MM.1S (cell line): ENCODE measurements at places on chromosomes 4 and X.

- no peak overlapping the region for H3K27ac ChIP-seq
- no peaks in the 10 kb centered on the region; the same call in 1 of the 2 replicates for H3K36me3 ChIP-seq
- no peaks in the 10 kb centered on the region for H3K27me3 ChIP-seq
These were observed 21.3 kb downstream of the HERC5 start for GRCh38 chr4:88478247-88478646.

GRCh38 chr4:6340446-6341015 is 70.9 kb downstream of the WFS1 start:
- DNase-seq = no peak
- H3K27ac ChIP-seq = no peak overlapping the region
- H3K27me3 ChIP-seq = peaks cover 91% of the 10 kb centered on the region
- no peaks in the 10 kb centered on the region for H3K36me3 ChIP-seq

DNA sequence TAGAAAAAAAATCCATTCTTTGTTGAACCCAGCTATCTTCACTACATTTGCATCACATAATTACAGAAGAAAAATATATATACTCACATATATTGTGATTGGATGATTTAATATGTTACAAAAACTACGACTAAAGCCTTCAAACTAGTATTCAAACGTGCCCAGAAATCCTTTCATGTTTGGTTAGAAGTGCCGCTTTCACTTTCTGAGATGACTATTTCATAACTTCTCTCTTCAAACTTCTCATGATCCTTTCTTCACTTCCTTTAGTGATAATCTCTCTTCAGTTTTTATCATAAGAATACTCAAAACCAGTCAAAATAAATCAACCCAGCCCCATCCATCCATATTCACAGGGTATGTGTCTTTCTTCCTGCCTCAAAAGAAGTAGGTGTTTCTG is 50.8 kb upstream of the NAF1 start:
- H3K4me3 ChIP-seq = no peak overlapping the region
- no peak for DNase-seq
- no peaks in the 10 kb centered on the region for H3K27me3 ChIP-seq
- H3K36me3 ChIP-seq = no peaks in the 10 kb centered on the region

DNA sequence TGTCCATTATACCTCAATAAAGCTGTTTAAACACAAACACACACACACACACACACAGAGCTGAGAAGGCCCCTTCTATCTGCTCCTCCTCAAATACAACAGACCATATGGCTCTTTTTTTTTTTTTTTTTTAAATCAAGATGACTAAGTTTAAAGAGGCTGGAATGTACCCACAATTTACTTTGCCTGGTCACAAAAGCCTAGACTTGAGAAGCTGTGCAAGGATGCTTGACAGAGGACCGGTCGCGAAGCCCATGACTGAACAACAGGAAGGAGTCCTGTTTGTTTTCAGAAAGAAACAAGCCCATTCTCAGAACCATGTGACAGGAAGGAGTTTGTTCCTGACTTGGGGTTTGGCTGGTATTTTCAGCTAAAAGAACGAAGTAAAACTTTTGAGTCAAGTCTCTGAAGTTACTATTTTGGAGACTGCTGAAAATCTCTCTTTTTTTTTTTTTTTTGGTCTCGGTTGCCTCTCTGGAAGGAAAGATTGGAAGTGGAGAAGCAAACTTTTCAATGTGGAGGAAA is 650.9 kb upstream of the TENM3 start:
- H3K4me1 ChIP-seq = no peaks in the 10 kb centered on the region
- DNase-seq = peak; percentile 13
- H3K27ac ChIP-seq = no peak overlapping the region
- no peaks in the 10 kb centered on the region for H3K36me3 ChIP-seq

DNA sequence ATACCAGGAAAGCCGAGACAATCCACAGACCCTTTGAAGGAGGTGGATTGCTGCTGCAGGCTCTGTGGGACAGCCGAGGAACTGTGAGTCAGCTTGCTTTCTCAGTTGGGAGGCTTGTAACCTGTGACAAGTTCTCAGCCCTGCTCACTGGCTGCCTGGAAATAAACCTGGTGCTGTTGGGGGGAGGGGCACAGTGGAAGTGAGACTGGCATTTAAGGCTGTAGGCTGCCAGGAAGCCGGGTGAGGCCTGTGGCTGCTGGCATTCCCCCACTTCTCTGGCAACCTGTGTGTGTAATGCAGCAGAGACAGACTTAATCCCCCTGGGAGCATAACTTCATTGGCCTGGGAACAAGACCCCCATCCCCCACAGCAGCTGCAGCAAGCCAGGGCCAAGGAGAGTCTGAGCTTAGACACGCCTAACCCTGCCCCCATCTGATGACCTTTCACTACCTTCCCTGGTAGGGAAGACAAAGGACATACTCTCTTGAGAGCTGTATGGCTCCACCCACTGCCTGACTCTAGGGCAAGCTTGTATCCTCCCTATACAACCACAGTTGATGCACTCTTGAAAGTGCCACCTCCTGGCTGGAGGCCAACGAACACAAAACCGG is 64.1 kb downstream of the ALPK1 start:
- H3K4me3 ChIP-seq = no peak overlapping the region
- peak; percentile 78 for DNase-seq
- H3K36me3 ChIP-seq = no peaks in the 10 kb centered on the region
- H3K4me1 ChIP-seq = no peaks in the 10 kb centered on the region
- H3K27me3 ChIP-seq = no peaks in the 10 kb centered on the region

DNA sequence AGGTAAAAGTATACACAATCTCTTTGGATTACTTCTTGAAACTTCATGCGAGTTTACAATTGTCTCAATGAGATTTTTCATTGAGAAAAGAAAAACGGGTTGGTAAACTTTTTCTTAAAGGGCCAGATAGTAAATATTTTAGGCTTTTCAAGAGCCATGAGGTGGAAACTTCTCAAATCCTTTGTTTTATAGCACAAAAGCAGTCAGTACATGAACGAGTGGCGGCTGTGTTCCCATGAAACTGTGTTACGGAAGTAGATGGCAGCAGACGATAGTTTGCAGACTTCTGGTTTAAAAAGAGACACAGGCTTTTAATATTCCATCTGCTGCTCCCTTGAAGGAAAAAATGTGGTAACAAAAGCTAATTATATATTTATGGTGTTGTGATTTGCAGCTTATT is 332.0 kb downstream of the TENM3 start:
- no peak overlapping the region for H3K4me3 ChIP-seq
- H3K36me3 ChIP-seq = no peaks in the 10 kb centered on the region
- H3K4me1 ChIP-seq = no peaks in the 10 kb centered on the region
- DNase-seq = no peak
- H3K27ac ChIP-seq = no peak overlapping the region

GRCh38 chr4:181524499-181524898 is 718.7 kb upstream of the TENM3 start:
- H3K27ac ChIP-seq = no peak overlapping the region
- H3K27me3 ChIP-seq = no peaks in the 10 kb centered on the region
- H3K4me1 ChIP-seq = no peaks in the 10 kb centered on the region
- DNase-seq = no peak

- peaks cover 12% of the 10 kb centered on the region for H3K4me1 ChIP-seq
- no peaks in the 10 kb centered on the region for H3K36me3 ChIP-seq
- DNase-seq = no peak
- H3K27me3 ChIP-seq = no peaks in the 10 kb centered on the region
- H3K4me3 ChIP-seq = no peak overlapping the region
- no peak overlapping the region for H3K27ac ChIP-seq
These were observed 18.0 kb downstream of the TBC1D9 start for GRCh38 chr4:140738139-140738538.

DNA sequence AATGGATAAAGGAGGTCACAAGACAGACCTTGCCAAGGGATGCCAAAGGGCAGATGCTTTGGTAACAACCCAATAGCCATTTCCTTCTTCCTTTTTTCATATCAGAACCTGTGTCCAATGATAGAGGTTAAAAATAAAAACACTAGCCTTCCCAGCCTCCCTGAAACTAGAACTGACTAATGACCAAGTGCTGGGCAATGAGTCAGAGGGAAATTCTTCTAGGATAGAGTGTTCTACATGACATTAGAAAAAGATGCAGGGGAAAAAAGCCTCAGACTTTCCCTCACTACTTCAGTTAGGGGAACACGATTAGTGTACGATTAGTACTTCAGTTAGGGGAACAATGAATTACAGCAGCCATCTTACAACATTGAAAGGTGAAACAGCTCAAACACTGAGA is 29.3 kb upstream of the FAM47C start:
- no peaks in the 10 kb centered on the region for H3K36me3 ChIP-seq
- H3K27ac ChIP-seq = no peak overlapping the region
- no peaks in the 10 kb centered on the region for H3K27me3 ChIP-seq
- no peak for DNase-seq

DNA sequence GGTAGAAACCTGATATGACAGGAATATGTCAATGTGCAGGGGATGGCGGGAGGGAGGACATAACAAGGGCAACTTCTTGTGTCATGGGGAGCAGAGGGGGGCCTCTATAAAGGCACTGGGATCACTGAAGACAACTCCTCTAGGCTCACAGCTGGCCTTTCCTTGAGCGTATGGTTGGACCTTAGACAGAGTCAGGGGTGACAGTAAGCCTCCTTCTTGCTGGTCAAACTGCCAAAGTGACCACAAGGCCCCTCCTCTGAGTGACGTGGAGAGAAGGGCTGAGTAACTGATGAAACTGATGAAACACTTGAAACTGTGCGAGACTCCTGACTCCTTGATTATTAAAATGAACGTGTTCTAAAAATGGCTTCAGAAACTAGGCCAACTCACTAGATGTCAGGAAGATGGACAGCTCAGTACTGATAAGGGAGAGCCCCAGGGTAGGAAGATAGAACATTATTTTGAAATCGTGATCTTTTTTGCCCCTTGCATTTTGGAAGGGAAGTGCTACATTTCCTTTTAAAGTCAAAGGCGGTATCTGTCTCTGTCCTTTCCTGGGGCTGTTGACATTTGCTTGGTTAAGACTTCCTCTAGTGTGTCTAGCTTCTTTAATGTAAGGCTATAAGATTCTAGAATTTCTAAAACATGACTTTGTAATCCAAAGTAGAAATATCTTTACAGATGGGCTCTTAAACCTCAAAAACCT is 1.6 kb downstream of the RAB33A start:
- H3K36me3 ChIP-seq = no peaks in the 10 kb centered on the region
- H3K27ac ChIP-seq = peak overlapping the region; percentile 84
- H3K4me1 ChIP-seq = peaks cover 49% of the 10 kb centered on the region
- H3K27me3 ChIP-seq = no peaks in the 10 kb centered on the region
- H3K4me3 ChIP-seq = peak overlapping the region; percentile 33; the same call in 1 of the 2 replicates
- DNase-seq = peak; percentile 67

GRCh38 chr4:25578432-25578831 is 77.2 kb upstream of the SLC34A2 start:
- no peaks in the 10 kb centered on the region for H3K27me3 ChIP-seq
- H3K4me1 ChIP-seq = no peaks in the 10 kb centered on the region
- H3K36me3 ChIP-seq = no peaks in the 10 kb centered on the region
- H3K27ac ChIP-seq = no peak overlapping the region
- H3K4me3 ChIP-seq = no peak overlapping the region

DNA sequence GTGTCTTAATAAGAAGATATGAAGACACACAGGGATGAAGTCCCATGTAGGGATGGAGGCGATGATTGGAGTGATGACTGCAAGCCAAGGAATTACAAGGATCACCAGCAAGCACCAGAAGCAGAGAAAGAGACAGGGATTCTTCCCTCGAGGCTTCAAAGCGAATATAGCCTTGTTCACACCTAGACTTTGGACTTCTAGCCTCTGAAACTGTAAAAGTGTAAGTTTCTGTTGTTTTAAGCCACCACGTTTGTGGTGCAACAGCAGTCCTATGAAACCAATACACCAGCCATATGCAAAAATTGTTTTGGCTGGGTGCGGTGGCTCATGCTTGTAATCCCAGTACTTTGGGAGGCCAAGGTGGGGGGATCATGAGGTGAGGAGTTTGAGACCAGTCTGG is 9.8 kb upstream of the PDS5A start:
- H3K27ac ChIP-seq = no peak overlapping the region
- no peaks in the 10 kb centered on the region for H3K4me1 ChIP-seq
- DNase-seq = no peak
- H3K36me3 ChIP-seq = no peaks in the 10 kb centered on the region
- no peak overlapping the region for H3K4me3 ChIP-seq
- H3K27me3 ChIP-seq = no peaks in the 10 kb centered on the region

- H3K4me1 ChIP-seq = 0 out of 2 replicates have a peak, but pooled peaks cover 2% of the 10 kb centered on the region
- H3K36me3 ChIP-seq = no peaks in the 10 kb centered on the region
These were observed 3.1 kb downstream of the SCML1 start for GRCh38 chrX:17740137-17741122.

GRCh38 chrX:103681443-103681842 is 5.1 kb downstream of the MORF4L2 start:
- no peak for DNase-seq
- no peak overlapping the region for H3K27ac ChIP-seq
- H3K27me3 ChIP-seq = no peaks in the 10 kb centered on the region
- no peak overlapping the region for H3K4me3 ChIP-seq
- peaks cover 3% of the 10 kb centered on the region; the same call in 1 of the 2 replicates for H3K4me1 ChIP-seq
- peaks cover 8% of the 10 kb centered on the region; the same call in 1 of the 2 replicates for H3K36me3 ChIP-seq

DNA sequence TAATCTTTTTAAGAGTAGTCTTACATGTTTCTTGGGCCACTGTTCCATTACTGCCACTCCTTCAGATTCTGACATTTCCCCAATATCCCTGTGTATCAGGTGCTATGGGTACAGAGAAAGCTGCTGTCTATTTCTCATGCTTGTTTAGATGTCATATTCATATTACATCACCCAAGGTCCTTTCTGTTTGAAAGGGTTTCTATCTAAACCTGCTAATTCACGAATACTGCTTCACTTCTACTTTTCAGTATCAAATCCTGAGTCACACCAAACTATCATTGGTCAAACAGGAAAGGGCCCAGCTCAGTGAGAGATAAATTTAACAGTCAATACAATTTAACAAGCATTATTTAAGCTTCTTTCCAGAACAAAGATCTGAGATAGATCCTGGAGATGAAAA is 241.4 kb downstream of the UGT8 start:
- no peak overlapping the region for H3K27ac ChIP-seq
- no peaks in the 10 kb centered on the region for H3K27me3 ChIP-seq
- no peaks in the 10 kb centered on the region for H3K36me3 ChIP-seq
- no peak overlapping the region for H3K4me3 ChIP-seq
- no peak for DNase-seq
- no peaks in the 10 kb centered on the region for H3K4me1 ChIP-seq

DNA sequence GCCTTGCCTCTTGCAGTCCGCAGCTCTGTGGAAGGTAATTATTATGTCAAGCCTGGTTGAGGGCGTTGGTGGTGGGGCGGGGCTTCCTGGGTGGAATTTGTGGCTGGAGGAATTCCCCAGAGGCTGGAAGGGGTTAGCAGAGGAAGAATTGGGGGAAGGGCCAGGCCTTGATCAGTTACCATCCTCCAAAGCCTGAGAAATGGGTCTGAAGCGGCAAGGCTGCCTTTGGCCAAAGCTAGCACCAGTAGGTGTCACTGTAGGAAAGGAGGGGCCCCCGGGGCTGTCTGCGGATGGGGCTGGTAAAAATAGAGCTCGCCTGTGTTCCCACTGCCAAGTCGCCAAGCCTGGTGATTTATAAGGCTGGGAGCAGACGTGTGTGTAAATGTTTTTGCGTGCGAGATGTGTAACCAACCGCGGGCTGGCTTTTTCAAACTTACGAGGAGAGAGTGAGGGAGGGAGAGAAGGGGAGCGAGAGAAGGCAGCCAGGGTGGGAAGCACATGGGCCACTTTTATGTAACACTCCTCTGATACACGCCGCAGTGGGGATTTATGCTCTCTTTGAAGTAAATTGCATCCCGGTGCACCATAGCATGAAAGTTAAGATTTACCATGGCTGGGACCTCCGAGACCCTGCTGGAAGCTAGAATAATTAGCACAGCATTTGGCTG is 367.0 kb downstream of the BCOR start:
- no peak overlapping the region for H3K27ac ChIP-seq
- no peaks in the 10 kb centered on the region for H3K36me3 ChIP-seq
- DNase-seq = peak; percentile 27
